ENCODE measurements at places on chromosomes 7 and 10. TPM values are rescaled to one million over a fixed set of nuclear protein-coding genes. Genes with fewer than 3 reads are reported as not detected.

The CYP3A4 gene
- 0.24 TPM for total RNA-seq

The UBE2D1 gene
- 10.6 TPM for total RNA-seq

The TMEM176A gene
- total RNA-seq, result 2.6 TPM

The PRKCQ gene
- total RNA-seq, result 0.64 TPM

The ZNF804B gene
- total RNA-seq, result not detected

The TMEM196 gene
- total RNA-seq, result not detected

The AKR1C4 gene
- not detected for total RNA-seq

The LRMDA gene
- total RNA-seq, result 1.8 TPM

The FOXP2 gene
- 5.0 TPM for total RNA-seq

The PKD2L1 gene
- total RNA-seq, result not detected

The KCNH2 gene
- 0.20 TPM for total RNA-seq

The COL13A1 gene
- total RNA-seq, result 0.92 TPM

The TMEM213 gene
- not detected for total RNA-seq

The PRTFDC1 gene
- total RNA-seq, result 2.1 TPM

The MGMT gene
- total RNA-seq, result 16.5 TPM

The IFIT5 gene
- total RNA-seq, result 5.3 TPM

The HIF1AN gene
- 24.5 TPM for total RNA-seq

The TACC2 gene
- total RNA-seq, result 90.0 TPM

The ITGA8 gene
- total RNA-seq, result 2.1 TPM

The POU6F2 gene
- 0.08 TPM for total RNA-seq

The MKI67 gene
- 51.7 TPM for total RNA-seq

The NUTM2B gene
- 0.24 TPM for total RNA-seq

The ST8SIA6 gene
- total RNA-seq, result 1.6 TPM

The HECW1 gene
- 0.40 TPM for total RNA-seq

The PNLIP gene
- not detected for total RNA-seq

The FFAR4 gene
- total RNA-seq, result 0.16 TPM

The FAM204A gene
- 49.6 TPM for total RNA-seq

The TYW1B gene
- total RNA-seq, result 1.00 TPM

The UMAD1 gene
- 5.3 TPM for total RNA-seq

The SH2D4B gene
- total RNA-seq, result 0.04 TPM

The OR13A1 gene
- 0.32 TPM for total RNA-seq

The GNGT1 gene
- 0.08 TPM for total RNA-seq

The GNAT3 gene
- total RNA-seq, result not detected

The CFAP46 gene
- 0.64 TPM for total RNA-seq

The STK17A gene
- total RNA-seq, result 14.4 TPM

The CPEB3 gene
- total RNA-seq, result 5.1 TPM

The CLRN3 gene
- total RNA-seq, result not detected

The GIMAP6 gene
- 2.4 TPM for total RNA-seq

The VWC2 gene
- 0.04 TPM for total RNA-seq

The EPHA1 gene
- total RNA-seq, result 79.0 TPM

The HTR7 gene
- 0.92 TPM for total RNA-seq
